ENCODE measurements at places on chromosomes 1 and 21.

- DNase-seq = no peak
Observed at GRCh38 chr1:84089867-84090266, 54.2 kb upstream of the PRKACB start.

DNA sequence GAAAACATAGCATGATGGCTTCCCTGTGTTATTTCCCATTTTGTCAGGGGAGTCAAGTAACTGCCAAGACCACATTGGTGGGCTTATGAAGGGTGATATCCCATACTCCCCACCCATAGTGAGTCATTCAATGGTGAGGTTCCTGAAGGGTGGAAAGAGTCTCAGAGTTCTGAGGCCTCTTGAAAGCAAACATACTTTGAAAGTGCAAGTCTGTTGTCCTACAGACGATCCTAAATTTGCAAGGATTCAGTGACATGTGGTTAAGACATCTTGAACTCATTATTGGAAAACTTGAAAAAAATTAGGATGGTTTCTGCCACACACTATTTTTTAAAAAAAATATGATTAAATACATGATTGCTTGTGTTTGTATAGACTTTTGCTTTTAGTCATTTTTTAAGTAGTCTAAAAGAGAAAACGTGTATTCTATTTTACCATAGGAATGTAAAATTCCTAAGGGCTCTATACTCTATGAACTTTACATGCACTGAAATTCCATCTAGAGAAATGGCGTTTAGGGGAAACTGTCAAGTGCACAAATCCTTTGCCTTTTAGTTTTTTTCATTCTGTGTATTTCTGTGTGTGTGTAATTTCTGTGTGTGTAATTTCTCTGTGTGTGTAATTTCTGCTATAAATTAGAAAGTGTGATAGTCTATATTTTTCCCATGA, 225.5 kb upstream of the ADAMTS5 start:
- DNase-seq = no peak

- DNase-seq = no peak
Observed at GRCh38 chr1:58060559-58061170, 485.9 kb downstream of the OMA1 start.

DNA sequence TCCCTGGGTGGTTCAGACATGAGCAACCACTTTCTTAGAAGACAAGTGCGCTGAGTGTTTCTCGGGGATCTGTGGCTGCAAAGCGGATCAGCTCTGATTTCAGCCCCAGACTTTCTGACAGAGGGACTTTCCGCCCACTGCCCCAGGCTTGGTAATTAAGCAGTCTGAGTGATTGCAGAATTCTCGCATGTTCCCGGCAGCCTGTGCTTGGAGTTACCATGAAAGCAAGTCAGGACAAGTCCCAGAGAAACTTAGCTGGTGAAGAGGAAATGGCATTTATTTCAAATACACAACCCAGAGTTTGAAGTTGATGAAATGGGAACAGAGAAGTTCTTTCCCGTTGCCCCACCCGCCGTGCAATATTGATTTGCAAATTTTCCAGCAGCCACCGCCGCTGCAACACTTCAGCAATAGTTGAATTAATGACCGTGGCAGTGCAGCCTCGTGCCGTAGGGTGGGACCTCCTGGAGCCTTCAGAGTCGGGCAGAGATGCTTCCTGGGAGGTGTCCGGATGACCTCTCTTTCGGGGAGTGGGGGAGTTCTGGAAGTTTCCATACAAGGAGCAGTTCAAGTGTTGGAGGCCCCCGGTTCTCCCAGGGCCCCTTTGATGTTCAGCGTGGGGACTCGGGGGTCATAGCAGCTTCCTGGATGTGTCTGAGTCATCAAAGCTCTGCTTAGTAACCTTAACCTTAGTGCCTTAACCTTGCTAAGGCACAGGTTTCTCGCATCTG, 134.7 kb downstream of the KAZN start:
- DNase-seq = no peak

GRCh38 chr1:27527890-27528817, 38.2 kb upstream of the WASF2 start:
- no peak for DNase-seq

DNA sequence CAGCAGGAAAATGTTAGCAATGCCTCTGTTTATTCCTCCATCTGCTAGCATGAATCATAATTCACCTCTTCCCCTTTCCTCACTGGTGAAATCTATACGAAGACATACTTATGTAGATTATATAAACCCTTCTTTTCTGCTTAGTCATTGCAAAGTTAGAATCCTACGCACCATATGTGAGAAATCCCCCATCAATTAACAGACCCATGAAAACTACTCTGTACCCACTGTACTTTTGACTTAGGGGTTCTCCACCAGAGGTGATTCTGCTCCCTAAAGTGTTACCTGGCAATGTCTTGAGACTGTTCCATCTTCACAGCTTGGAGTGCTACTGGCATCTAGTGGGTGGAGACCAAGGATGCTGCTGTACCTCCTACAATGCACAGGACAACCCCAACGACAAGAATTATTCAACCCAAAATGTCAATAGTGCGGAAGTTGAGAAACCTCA, 49.6 kb upstream of the KCTD3 start:
- no peak for DNase-seq

DNA sequence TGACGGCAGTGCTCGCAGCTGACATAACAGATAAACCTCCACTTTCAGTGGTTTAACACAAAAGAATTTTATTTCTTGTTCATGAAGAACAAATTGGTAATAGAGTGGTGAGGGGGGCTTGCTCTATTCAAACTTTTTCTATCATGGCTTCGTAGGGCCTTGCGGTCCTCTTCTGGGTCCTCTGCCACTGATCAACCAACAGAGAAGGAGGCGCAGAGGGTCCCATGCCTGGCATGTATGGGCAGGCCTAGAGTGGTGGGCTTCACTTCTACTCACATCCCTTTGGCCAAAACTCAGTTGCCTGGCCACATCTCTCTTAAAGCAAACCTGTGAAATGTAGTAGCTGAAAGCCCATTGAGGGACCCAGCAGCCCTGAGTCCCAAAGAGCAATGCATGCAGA, 460.5 kb downstream of the SIPA1L2 start:
- no peak for DNase-seq

- DNase-seq = no peak
Observed at GRCh38 chr1:163875200-163875926, 553.6 kb downstream of the NUF2 start.

GRCh38 chr1:45004281-45004920, 6.7 kb downstream of the HECTD3 start:
- DNase-seq = no peak

DNA sequence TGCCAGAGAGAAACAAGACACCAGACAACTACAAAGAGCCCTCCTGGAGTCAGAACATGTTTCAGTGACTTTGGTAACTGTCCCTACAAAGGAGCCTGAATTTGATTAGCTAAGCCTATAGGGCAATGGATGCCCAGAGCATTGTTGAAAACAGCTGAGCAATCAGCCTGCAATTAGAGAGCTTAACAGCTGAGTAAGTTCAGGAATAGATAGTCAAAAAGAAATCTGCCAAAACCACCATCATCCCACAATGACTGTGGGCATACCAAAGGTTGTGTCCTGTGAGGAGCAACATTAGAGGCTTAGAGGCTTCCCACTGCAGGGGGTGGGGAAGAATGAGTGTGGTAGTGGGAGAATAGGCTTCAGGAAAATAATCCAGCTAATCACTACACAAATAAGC, 32.1 kb downstream of the SH3BP5L start:
- no peak for DNase-seq

DNA sequence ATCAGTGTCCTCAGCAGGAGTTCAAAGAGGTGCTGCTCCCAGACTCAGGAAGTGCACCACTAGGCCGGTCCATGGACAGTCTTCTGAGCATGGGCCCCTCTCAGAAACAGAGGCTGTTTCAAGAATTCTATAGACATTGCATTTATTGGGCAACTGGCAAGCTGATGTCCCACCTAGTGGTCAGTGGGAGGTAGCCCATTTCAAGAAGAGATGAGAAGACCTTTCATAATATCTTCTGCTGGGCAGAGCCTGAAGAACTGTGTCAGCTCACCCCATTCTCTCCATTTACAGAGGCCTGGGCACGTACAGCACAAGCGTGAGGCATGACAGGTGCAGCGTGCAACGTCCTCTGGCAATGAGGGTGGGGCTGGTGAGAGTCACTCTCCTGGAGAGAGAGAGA, 216.0 kb downstream of the DYRK1A start:
- no peak for DNase-seq

- DNase-seq = no peak
Observed at GRCh38 chr1:101079341-101079740, 53.8 kb upstream of the DPH5 start.

- no peak for DNase-seq
Observed at GRCh38 chr1:85603086-85603880, 22.7 kb downstream of the CCN1 start.

DNA sequence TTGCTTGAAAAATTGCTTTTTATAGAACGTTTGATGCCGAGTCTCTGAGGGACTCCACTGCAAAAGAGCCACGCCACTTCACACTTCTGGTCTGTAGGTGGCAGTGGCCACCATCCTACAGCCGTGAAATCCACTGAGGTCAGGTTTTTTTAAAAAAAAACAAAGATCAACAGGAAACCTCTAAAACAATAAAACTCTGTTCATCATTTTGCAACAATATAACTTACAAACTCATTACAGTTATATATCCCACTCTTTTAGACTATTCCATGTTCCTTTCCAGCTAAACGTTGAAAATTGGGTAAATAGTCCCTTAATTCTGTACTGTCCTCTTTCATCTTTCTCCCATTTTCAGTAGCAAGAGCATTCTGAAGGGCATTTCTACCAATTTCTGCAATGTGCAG, 64.6 kb upstream of the FMN2 start:
- no peak for DNase-seq

DNA sequence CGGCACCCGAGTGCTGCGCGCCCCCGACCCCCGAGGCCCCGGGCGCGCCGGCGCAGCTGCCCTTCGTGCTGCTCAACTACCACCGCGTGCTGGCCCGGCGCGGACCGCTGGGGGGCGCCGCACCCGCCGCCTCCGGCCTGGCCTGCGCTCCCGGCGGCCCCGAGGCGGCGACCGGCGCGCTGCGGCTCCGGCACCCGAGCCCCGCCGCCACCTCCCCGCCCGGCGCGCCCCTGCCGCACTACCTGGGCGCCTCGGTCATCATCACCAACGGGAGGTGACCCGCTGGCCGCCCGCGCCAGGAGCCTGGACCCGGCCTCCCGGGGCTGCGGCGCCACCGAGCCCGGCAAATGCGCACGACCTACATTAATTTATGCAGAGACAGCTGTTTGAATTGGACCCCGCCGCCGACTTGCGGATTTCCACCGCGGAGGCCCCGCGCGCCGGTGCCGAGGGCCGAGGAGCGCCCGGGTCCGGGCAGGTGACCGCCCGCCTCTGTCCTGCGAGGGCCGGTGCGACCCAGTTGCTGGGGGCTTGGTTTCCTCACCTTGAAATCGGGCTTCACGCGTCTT, 49.0 kb downstream of the SIM2 start:
- no peak for DNase-seq

GRCh38 chr1:58649555-58649954, 50.3 kb downstream of the MYSM1 start:
- no peak for DNase-seq

DNA sequence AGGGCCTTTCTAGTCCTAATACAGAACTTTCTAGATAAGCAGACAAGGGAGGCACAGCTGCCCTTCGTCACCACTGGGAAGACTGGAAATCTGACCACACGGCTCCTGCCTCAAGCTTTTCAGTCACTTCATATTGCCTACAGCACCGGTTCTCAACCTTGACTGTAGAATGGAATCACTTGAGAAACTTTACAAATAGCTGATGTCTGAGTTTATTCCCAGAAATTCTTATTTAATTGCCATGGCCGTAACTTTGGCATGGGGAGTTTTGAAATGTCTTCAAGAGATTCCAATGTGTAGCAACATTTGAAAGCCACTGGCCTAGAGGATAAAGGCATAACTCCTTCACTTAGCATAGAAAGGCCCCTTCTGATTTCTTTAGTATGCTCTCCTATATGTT, 42.4 kb upstream of the STMN1 start:
- no peak for DNase-seq

DNA sequence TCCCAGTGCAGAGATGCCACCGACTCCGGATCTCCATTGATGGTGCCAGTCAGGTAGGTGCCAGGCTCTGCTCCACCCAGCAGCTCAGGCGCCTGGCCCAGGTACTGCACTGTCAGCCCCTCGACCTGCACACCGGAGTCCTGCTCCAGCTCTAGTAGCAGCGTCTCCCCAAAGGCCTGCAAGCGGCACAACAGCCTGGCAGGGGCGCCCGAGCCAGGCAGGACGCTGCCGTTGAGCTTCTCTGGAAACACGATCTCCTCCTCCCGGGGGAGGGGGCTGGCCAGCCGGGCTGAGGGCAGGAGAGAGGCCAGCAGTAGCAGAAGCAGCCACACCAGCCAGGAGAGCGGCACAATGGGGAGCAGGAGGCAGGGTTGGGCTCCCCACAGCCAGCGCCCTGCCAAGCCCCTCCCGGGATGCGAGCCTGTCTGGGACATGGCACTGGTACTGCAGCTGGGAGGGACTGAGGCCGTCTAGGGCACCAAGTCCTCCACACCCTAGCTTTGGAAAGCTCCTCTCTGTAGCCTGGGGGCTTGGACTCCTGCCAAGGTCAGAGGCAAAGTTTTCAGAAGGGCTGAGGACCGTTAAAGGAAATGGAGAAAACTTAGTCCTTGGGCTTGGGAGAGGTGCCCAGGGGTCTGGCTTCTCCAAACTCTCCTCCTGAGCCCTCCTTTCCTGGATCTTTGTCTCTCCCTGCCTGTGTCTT, 509 bp downstream of the ADAMTS4 start:
- DNase-seq = no peak

GRCh38 chr1:149906570-149907075, 7.3 kb downstream of the BOLA1 start:
- DNase-seq = no peak

GRCh38 chr1:19404748-19405147, 80.6 kb downstream of the CAPZB start:
- DNase-seq = no peak
